ENCODE measurements at places on chromosomes 11 and 22.

DNA sequence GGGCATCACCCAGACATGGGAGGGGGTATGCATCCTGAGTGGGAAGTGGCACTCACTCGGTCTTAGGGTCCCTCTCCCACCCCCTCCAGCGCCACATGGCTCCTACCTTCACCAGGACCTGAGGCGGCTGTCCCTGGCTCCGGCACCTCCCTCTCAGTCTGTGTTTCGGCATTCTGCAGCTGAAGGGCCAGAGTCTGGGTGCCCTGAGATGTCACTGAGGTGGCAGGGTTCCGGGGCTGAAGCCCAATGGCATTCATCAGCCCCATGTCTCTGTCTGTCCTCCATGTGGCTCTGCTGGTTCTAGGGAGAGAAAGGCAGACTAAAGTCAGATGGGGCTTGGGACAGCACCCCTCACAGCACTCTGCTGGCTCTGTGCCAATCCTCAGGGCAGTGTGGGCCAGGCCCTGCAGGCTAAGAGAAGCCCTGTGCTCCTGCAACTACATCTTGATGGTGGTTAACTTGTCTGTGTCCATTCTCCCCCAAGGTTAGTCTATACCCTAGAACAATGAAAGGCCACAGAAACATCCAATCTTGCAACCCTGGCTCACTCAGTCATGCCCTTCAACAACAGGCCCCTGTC, 16.9 kb upstream of the CHRM4 start:
- DNase-seq: no peak

GRCh38 chr22:24465566-24465965, 29.6 kb upstream of the UPB1 start:
- DNase-seq: no peak

DNA sequence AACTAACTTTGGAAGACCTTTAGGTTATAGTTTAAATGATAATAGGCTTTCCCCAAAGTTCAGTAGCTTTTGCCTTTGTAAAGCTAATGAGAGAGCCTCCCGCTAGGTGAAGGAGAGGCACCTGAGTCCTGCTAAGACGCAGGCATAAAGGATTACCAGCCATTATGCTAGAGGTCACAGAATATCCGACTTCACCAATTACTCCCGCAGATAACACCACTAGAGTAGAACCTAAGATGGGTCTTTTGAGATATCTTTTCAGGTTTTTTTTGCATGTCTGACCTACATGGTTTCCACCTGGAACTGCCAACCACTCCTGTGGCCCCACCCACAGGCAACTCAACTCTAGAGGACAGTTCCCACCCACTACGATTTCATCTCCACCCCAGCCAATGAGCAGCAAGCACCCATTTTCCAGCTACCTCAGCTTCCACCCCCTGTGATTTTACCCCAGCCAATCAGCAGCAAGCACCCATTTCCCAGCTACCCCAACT, 314.3 kb downstream of the BRD1 start:
- no peak for DNase-seq

DNA sequence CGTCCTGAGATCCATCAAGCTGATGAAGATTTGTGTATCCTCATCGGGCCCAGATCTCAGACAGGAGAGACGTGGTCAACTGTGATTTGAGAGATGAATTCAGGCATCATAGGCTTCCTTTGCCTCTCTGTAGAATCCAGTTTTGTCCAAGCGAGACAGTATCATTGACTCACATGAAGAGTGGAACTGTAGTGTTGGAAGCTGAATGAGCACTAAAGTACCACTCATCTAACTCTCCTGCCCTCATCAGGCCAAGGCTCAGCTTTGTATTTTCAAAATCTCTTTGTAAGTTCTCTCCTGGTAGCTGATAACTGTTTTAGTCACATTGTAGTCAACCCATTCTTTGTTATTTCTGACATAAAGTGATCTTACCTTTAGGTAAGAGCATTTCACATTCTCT, 85.1 kb downstream of the KIRREL3 start:
- no peak for DNase-seq

All from HEK293T (cell line).